ENCODE measurements at places on chromosomes 6 and 20.

- DNase-seq, result peak; percentile 11
Observed at GRCh38 chr6:72524011-72524645, 97.7 kb upstream of the KCNQ5 start.

- DNase-seq, result no peak
Observed at GRCh38 chr6:64694356-64694755, 1012.7 kb downstream of the EYS start.

- DNase-seq, result no peak
Observed at GRCh38 chr6:72810571-72811280, 188.9 kb downstream of the KCNQ5 start.

DNA sequence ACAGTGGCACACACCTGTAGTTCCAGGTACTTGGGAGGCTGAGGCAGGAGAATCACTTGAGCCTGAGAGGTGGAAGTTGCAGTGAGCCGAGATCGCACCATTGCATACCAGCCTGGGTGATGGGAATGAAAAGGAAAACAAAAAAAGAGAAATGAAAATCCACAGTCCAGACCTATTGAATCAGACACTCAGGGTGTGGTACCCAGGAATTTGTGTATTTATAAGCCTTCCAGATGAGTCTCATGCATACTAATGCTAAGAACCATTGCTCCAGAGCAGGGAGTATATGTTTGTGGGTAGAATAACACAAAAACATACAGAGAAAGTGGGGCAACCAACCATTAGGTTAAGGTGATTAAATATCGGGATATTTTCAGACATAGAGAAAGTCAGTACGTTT lies 36.1 kb upstream of the PLCB4 start:
- DNase-seq, result no peak

- no peak for DNase-seq
Observed at GRCh38 chr6:111688331-111688730, 82.7 kb upstream of the TRAF3IP2 start.

- no peak for DNase-seq
Observed at GRCh38 chr6:17899491-17899890, 87.9 kb downstream of the KIF13A start.

DNA sequence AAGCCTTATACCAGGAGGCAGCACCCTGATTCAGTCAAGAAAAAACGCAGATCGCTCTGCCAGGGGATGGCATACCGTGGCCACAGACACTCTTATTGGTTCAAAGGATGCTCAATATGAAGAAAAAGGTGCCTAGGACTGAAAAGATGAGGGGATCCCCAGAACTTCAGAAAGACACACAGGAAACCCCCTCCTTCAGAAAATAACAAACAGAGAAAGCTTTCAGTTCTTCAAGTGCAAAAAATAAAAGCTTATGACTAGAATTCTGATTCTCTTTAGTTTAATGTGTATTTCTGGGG lies 17.7 kb upstream of the MYB start:
- DNase-seq, result no peak

DNA sequence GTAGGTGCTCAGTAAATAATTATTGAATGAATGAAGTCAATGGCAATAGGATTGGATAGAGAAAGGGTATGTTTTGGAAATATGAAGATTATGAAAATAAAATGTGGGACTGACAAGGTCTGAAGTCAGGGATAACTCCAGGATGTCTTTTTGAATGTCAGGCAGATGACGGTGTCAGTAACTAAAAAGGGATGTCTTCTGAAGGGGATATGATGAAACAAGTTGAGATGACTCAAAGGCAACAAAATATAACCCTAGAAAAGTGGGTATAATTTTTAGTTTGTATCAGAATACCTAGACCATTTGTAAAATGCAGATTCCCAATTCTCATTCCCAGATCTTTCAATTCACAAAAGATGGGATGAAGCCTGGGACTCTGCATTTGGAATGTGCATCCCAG lies 257.3 kb upstream of the SGK1 start:
- DNase-seq, result no peak

GRCh38 chr6:156862711-156863110 lies 85.5 kb downstream of the ARID1B start:
- DNase-seq, result no peak

GRCh38 chr6:51892750-51893149 lies 194.7 kb downstream of the PKHD1 start:
- no peak for DNase-seq

DNA sequence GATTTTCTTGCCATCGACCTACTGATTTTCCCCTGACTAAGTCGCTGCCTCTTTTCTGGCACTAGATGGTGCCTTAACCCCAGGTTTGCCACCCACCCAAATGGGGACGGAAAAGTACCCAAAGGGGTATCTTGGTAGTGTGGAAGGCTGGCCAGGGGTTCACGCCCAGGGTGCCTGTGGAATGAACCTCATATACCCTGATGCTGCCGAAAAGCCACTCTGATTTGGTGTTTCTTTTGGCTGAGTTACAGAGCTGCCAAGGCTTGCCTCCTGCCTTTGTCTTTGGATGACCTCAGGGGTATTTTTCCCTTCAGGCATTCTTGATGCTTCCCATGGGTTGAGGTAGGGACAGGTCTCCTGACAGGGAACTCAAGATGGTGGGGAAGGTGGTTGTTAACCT lies 78.1 kb downstream of the MAP3K7 start:
- DNase-seq, result no peak

DNA sequence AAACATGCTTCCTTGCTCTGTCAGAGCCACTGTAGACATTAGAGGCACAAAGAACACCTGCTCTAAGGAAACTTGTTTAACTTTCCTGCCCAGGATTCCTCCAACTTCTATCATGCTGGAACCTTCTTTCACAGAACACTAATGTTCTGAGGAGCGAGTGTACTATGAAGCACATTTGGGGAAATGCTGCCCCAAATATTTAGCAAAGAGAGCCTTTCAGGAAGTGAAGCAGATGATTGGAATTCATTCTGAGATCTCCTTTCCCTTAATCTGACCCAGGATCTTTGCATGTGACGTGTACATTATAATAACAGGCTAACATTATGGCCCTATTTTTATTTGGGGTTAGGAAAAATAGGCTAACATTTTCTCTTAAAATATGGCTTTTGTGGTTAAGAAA lies 21.0 kb upstream of the FYN start:
- no peak for DNase-seq

DNA sequence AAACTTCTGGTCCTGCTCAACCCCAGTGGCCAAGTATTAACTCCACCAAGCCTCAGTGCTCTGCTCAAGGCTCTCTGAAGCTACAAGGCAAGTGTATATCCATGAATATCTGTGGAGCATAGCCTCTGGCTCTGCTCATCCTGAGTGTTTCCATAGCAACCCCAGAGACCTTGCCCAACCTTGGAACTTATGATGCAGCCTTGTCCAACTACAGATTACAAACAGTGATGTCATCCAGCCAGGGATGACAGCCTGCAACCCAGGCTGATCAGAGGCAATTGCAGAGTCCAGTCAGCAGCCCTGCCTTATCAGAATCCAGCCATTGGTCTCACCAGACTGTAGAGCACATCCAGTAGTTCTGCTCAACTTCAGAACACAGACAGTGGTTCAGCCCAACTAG lies 65.5 kb upstream of the SPACA1 start:
- DNase-seq, result no peak

GRCh38 chr6:43159599-43159998 lies 11.5 kb upstream of the SRF start:
- no peak for DNase-seq

DNA sequence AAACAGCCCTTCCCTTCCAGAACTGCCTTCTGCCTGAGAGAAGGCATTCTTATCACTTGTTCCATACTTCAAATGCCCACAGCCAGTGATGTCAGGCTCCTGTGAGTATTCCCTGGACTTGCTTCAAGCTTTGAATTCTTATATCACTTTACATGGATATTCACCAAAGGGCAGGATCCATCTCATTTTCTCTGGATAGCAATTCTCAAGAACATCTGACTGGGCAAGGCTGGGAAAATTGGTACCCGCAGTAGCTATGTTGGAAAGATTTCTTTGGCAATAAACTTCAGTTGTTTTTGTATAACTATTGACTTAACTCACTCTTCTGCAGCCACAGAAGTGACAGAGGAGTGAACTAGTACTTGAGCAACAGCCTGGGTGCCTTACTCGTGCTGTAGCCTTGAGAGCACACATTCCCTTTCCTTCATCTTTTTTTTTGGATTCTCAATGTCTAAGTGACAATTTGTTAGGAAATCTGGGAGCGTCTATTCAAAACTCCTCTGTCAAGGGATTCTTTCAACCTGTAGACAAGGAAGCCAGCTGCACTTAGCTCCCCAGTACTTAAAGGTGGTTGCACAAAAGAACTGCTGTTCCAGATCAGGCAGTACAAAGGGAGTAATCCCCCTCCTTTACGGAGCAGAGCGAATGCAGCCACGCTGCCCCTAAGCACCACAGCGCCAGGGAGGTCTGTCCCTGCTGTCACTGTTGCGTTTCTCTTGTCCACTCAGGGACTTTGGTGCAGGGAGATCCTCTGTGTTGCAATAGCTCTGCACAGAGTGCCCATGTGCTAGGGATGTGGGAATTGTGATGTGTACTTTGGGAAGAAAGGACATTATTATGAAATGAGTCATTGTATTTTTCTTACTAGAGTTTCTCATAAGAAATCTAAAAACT lies 69.6 kb downstream of the JAG1 start:
- peak; percentile 25 for DNase-seq

DNA sequence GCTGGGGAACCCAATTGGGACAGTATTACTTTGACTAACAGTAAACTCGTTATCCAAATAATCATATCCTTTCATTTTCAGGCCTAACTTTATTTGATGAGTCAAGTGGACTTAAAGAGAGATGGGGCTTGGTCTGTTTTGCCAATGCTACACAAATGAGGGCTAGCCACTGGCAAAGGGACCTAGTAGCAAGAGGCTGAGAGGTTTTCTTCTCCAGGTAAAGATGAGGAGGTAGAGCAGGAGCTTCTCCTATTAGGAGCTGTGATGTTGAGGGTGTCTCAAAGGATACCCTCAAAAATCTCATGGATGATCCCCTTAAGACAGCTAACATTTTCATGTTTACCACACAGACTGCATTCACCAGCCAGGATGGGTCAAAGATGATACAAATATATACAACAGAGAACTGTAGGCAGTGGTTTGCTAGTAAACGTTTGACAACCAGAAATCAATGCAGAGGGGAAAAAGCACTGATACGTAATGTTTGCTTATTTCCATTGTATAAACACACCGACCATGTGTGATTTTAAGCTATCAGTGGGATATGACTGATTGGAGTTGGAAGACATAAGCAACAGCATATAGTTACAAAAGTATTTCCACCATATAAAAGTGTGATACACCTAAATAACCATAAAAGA lies 153.3 kb downstream of the IBTK start:
- DNase-seq, result no peak

GRCh38 chr6:54579011-54579410 lies 267.6 kb upstream of the FAM83B start:
- DNase-seq, result no peak

DNA sequence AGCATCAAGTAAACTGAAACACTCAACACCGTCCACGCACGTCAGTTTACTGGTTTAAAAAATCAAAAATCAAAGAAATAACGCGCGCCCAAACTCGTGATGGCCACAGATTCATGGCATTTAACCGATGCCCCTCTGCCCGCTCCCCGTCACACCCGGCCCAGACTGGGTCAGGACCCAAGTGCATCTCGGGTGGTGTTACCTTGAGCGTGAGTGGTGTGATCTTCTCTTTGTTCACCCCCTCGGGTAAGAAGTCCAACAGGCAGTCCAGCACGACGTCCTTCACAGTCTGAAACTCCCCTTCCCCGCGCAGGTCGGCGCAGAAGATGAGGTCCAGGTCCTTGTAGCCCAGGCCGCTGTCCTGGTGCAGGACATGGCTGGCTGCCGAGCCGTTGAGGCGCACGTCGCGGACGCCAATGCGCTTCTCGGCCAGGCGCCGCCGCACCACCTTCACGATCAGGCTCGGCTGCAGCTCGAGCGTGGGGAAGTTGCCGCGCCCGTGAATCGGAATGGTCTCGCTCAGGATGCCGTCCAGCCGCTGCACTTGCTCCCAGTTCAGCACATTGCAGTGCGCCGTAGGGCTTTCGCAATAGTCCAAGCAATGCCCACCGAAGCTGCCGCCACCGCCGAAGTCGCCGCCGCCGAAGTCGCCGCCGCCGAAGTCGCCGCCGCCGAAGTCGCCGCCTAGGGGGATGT lies 945 bp downstream of the TENT5A start:
- peak; percentile 18 for DNase-seq

- no peak for DNase-seq
Observed at GRCh38 chr6:134245041-134245440, 72.9 kb downstream of the SGK1 start.

DNA sequence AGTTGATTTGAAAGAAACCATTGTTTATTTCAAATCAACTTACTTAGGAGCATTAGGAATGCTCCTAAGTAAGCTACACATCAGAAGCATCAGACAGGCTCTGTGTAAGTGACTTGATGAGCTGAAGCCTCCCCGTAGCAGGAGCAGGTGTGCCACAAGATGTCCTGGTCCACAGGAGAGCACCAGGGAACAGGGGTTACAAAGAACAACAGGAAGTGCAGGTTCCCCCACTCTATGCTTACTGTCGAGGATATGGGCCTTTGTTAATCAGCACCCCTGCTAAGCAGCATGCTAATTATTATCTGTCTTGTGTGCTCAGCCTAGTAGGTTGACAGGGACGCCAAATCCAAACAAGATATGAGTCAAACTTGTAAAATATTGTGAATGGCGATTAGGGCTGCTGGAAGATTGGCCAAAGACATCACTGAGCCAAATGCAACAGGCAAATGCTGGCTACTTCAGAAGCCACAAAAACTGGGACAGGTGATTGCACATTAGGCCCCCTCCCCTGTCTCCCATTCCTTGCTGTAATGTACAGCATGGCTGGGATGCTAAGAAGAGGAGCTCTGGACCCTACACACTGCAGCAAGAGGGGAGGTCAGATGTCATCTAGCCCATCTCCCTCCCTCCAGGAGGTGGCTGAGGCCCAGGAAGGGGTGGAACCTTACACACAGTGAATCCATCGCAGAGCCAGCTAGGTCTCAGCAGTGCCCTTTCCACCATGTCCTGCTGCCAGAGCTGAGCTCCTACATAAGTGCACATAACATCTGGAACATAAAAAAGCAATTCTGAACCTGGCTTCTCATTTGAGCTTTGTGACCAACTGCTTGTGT lies 939 bp downstream of the TGM3 start:
- no peak for DNase-seq

- DNase-seq, result no peak
Observed at GRCh38 chr6:131130554-131130940, 4.7 kb upstream of the AKAP7 start.

DNA sequence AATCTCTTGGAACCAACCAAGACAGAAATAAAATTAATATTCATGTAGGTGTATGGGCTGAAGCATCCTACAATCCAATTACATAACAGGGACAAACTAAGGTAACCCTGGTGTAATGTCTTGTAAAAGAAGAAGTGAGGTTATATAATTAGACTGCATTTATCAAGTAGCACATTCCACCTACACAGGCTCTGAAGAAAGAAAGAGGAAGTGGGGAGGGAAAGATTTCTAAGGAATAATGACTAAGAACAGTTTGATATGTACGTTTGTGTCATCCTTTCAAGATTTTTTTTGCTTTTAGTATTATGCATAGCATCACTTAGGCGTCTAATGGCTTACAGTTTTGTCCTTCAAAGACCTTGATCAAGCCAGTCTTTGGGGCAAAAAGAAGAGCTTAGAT lies 139.7 kb downstream of the PLCB1 start:
- DNase-seq, result no peak
